Neural crest cell (in vitro differentiated cells): ENCODE measurements at places on chromosomes 4 and X. TPM values are rescaled to one million over a fixed set of nuclear protein-coding genes. Genes with fewer than 3 reads are reported as not detected.

- no peak for DNase-seq
These were observed 92.3 kb upstream of the LCORL start for GRCh38 chr4:18113710-18114331.

Gene FAM50A
- total RNA-seq: 68.8 and 69.0 TPM in 2 replicates

Gene KLKB1
- 0.36 and 0.49 TPM in 2 replicates for total RNA-seq

- no peak for DNase-seq
These were observed 188.8 kb upstream of the VEGFC start for GRCh38 chr4:176981551-176981950.

Gene BTC
- 0.14 TPM in 1 of 2 replicates, not detected in the other for total RNA-seq

Gene NHSL2
- 9.9 and 10.8 TPM in 2 replicates for total RNA-seq

- DNase-seq: no peak
These were observed 239.3 kb downstream of the C4orf33 start for GRCh38 chr4:129335276-129335675.
